ENCODE measurements at places on chromosomes 2 and 18. TPM values are rescaled to one million over a fixed set of nuclear protein-coding genes. Genes with fewer than 3 reads are reported as not detected.

GRCh38 chr2:234410526-234410925, 86.4 kb downstream of the ARL4C start:
- no peak for DNase-seq

- no peak for DNase-seq
Measured at GRCh38 chr18:12485479-12486105, 77.9 kb downstream of the PRELID3A start.

- DNase-seq = no peak
Measured at GRCh38 chr2:181904022-181904632, 12.6 kb downstream of the ITPRID2 start.

GRCh38 chr18:68177807-68178702, 536.9 kb downstream of the TMX3 start:
- DNase-seq = no peak

DNA sequence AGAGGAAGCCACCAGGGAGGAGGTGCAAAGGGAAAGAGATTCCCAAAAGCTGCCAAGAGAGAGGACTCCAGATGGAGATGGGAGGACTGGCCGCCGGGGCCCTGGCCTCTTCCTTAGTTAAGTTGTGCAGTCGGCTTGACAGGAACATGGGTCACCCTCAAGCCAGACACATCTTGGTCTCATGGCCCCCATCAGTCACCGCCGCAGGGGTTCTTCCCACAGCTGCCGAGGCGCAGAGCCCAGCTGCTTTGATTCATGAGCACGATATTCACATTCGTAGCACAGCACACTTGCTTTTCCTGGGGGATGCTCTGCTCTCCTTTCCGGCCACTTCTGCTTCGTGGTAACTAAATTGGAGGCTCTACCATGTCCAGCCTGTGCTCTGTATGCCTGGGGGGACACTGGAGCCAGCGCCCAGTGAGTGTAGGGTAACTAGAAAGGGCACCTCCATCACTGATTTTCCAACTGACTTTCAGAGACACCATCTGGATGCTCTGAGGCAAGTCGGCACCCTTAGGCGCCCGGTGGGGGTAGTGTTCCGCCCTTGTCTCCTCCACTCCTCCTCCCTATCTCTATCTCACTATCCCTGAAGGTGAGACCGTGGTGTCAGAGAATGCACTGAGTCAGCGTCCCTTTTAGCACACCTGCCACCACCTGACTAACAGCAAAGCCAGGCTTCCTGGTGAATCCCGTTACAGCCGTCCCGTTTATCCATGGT, 13.3 kb downstream of the TWIST2 start:
- no peak for DNase-seq

GRCh38 chr2:154455866-154456265, 242.6 kb upstream of the KCNJ3 start:
- no peak for DNase-seq

- DNase-seq = no peak
Measured at GRCh38 chr2:155841442-155841841, 491.1 kb downstream of the NR4A2 start.

The CRYGB gene
- total RNA-seq = not detected

The PRKAG3 gene
- not detected for total RNA-seq

The TNP1 gene
- not detected for total RNA-seq

The SP140 gene
- 0.82 TPM for total RNA-seq

The DOK6 gene
- total RNA-seq = 68.1 TPM
